ENCODE measurements at places on chromosomes 7 and 10. TPM values are rescaled to one million over a fixed set of nuclear protein-coding genes. Genes with fewer than 3 reads are reported as not detected.
A peak's percentile ranks its signal among the peaks of the same experiment; 100 is the strongest.

The COL26A1 gene
- not detected for total RNA-seq

The WNT8B gene
- total RNA-seq: not detected

The PDZD7 gene
- 1.1 TPM for total RNA-seq

The LRRC61 gene
- total RNA-seq: 6.9 TPM

The HOXA9 gene
- not detected for total RNA-seq

The CALML5 gene
- not detected for total RNA-seq

DNA sequence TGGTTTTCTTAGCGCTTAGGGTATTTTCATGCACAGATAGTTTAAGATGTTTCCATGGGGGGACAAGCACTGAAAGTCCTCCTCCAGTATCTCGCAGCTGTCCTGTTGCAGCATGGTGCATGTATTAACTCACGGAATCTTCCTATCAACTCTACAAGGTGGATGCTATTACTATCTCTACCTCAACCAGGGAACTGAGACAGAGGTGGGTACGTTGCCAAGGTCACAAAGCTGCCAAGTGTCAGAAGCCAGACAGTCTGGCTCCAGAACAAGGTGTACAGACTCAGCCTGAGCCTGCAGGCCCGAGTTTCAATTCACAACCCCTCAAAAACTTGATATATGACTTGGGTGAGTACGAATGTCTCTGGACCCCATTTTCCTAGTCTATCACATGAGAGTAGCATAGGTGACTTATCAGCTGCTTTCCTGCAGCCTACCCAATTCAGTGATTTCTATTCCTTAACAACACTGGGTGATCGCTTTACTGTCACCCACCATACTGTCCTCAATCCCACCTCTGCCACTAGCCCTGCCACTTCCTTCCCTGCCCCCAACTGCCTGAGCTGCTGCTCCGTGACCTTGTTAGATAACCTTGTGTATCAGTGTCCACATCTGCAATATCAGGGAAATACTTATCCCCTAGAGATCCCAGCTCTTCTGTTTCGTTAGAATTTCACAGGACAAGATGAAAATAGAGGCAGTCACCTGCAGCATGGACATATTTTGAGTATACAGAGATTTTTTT is 92.1 kb downstream of the ABCC2 start:
- no peak overlapping the region for H3K4me3 ChIP-seq
- DNase-seq: no peak
- H3K36me3 ChIP-seq: peaks cover 24% of the 10 kb centered on the region
- no peak overlapping the region for H3K27ac ChIP-seq

DNA sequence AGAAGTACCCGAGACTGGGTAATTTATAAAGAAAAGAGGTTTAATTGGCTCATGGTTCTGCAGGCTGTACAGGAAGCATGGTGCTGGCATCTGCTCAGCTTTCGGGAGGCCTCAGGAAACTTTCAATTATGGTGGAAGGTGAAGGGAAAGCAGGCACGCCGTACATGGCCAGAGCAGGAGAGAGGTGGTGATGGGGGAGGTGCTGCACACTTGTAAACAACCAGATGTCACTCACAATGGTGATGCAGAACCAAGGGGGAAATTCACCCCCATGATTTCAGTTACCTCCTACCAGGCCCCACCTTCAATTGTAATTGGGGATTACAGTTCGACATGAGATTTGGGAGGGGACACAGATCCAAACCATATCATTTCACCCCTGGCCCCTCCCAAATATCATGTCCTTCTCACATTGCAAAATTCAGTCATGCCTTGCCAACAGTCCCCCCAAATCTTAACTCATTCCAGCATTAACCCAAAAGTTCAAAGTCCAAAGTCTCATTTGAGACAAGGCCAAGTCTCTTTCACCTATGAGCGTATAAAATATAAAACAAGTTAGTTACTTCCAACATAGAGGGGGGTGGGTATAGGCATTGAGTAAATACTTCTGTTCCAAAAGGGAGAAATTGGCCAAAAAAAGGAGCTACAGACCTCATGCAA is 50.0 kb downstream of the RSBN1L start:
- H3K4me3 ChIP-seq: no peak overlapping the region
- peak overlapping the region; percentile 72 for H3K27ac ChIP-seq
- no peaks in the 10 kb centered on the region for H3K27me3 ChIP-seq
- no peak for DNase-seq

GRCh38 chr7:108253275-108254044 is 123.3 kb upstream of the LAMB4 start:
- no peaks in the 10 kb centered on the region for H3K4me1 ChIP-seq
- H3K27ac ChIP-seq: no peak overlapping the region
- H3K27me3 ChIP-seq: peaks cover 7% of the 10 kb centered on the region
- peaks cover 2% of the 10 kb centered on the region for H3K36me3 ChIP-seq
- no peak for DNase-seq
- no peak overlapping the region for H3K4me3 ChIP-seq

GRCh38 chr10:86113501-86113900 is 253.1 kb downstream of the GRID1 start:
- no peak overlapping the region for H3K4me3 ChIP-seq
- no peak overlapping the region for H3K27ac ChIP-seq
- no peaks in the 10 kb centered on the region for H3K27me3 ChIP-seq
- no peaks in the 10 kb centered on the region for H3K36me3 ChIP-seq

DNA sequence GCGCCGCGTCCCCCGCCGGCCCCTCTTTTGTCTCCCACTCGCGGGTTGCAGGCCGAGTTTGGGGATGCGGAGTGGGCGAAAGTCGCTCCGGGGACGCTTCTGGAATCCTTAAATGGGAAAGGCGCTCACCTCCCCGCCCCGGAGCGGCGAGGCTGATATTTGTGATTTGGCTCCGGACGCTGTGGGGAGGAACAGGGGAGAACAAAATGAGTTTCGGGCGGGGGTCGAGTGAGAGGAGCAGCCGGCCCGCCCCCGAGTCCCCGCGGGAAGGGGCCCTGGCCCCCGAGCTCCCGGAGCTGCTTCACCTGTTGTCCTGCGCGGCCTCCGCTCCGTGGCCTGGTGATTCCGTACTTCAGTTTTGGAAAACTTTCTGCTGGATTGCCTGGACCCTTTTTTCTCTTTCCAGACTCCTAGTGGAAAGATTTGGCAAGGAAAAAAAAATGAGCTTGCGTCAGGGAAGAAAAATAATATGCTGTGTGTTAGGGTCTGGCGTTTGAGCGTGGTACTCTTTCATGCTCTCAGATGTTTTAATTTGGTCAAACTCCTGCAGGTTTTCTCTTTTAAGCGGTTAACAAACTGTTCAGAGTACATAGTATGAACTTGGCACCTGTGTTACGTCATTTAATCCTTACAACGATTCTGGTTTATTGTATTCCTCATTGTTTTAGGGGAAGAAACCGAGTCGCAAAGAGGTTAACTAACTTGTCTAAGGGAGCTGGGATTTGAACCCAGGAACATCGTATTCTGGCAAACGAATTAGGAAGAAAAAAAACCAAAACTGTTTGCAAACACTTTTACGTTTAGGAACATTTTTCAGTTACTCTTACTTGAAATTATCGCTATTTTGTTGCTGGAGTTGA is 924 bp downstream of the BMPR1A start:
- DNase-seq: no peak
- H3K4me1 ChIP-seq: peaks cover 36% of the 10 kb centered on the region
- H3K27ac ChIP-seq: peak overlapping the region; percentile 63
- peak overlapping the region; percentile 94 for H3K4me3 ChIP-seq
- H3K36me3 ChIP-seq: peaks cover 5% of the 10 kb centered on the region
- H3K27me3 ChIP-seq: peaks cover 11% of the 10 kb centered on the region

DNA sequence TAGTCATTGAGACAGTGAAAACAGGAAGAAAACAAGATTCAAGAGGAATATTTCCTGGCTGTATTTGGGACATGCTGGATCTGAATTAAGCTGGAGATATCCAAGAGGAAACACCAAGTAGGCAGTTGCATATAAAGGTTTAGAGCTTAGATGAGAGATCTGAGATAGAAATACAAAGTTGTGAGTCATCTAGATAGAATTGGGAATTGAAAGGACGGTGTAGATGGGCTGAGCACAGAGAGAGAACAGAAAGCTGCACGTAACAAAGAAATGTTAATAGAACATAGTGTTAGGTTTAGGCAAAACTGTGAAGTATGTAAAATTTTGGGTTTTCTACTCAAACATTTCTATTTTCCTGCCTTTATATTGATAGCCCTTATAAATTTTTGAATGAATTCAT is 218.5 kb upstream of the TMEM196 start:
- no peak overlapping the region for H3K27ac ChIP-seq
- no peaks in the 10 kb centered on the region for H3K36me3 ChIP-seq
- H3K4me3 ChIP-seq: no peak overlapping the region
- no peaks in the 10 kb centered on the region for H3K27me3 ChIP-seq
- no peaks in the 10 kb centered on the region for H3K4me1 ChIP-seq
